Mesenteric fat pad (tissue), 1 donor: ENCODE measurements at places on chromosomes 6 and 20. TPM values are rescaled to one million over a fixed set of nuclear protein-coding genes. Genes with fewer than 3 reads are reported as not detected.

DNA sequence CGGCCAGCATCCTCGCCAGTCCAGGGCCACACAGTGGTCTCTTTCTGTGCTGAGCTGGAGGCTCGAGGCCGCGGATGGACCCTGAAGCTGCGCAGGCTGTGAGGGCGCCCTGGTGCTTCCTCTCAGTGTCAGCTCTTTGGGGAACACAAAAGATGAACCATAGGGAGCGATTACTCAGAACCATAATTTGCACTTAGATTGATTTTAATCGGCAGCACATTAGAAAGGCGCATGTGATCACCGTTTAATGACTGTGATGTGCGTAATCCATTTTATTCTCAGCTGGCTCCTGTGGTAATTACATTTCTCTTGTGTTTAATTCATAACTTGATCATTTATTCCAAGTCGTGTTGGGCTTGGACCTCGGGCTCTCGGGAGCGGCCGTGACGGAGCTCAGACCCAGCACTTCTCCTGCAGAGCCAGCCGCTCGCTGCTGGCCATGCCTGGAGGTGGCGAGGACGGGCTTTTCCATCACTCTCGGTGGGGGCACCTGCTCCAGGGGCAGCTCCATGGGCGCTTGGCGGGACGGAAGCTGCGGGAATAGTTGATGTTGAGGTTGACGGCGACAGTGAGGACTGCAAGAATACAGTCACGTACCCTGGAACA, 25.6 kb upstream of the NTSR1 start:
- DNase-seq: no peak

GRCh38 chr20:34637245-34638038, 39.5 kb downstream of the PIGU start:
- no peak for DNase-seq

- DNase-seq: no peak
Observed at GRCh38 chr6:126618639-126619343, 278.9 kb downstream of the CENPW start.

DNA sequence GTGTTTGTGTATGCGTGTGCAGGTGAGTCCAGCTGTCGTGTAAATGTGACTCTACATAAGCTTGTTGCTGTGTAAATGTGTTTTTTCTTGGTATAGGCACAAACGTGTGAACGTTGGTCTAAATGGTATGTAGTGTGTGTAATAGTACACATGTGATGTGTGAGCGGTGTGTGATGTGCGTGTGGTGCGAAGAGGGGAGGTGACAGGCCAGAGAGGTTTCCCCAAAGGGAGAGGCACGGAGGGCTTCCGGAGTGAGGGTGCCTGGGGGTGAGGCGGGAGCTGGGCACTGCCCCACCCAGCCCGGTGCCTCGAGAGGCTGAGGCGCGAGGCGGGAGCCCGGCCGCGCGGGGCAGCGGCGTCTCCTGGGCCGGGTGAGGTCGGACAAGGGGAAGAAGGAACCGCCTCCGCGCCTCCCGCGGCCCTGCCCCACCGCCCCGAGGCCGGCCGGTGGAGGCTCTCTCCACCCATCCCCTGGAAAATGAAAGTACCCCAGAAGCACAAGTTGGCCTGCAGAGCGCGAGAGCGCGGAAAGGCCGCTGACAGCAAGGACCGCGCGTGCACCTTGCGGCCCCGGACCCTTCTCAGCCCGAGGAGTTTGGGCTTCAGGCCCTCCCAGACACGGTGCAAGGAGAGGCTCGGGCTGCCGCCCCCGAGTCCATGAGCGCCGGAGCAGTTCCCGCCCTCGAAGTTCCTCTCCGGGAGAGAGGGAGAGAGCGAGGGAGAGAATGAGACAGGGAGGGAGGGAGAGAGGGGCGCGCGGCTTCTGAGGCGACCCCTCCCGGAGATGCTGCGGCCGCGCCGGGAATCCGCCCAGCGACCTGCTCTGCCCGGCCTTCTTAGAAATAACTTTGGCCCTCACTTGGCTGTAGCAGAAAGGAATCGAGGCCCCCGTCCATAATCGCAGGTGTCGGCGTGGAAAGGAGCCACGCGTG, 43.2 kb upstream of the OSTM1 start:
- DNase-seq: no peak

DNA sequence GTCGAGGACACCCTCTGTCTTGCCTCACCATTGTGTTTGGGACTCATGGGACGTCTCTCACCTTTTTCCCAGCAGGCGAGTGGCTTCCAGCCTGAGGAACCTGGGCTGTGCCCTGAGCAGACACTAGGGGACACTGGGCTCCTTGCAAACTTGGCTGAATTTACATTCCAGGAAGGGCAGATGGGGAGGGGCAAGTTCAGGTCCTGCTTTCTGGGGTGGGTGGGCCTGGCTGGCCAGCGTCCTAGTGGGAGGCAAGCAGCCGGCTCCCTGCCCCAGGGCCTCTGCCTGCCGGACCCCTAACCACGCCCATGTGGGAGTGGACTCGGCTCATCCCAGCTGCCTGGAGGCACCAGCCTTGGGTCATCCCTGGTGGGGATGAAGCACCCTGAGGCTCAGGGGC, 48.2 kb upstream of the MLN start:
- DNase-seq: no peak

SLCO4A1 gene
- total RNA-seq: 44.4 TPM

DZANK1 gene
- 1.3 TPM for total RNA-seq
